Psoas muscle (tissue), 8 donors: ENCODE measurements at places on chromosomes 1 and 21. TPM values are rescaled to one million over a fixed set of nuclear protein-coding genes. Genes with fewer than 3 reads are reported as not detected.
A peak's percentile ranks its signal among the peaks of the same experiment; 100 is the strongest.

DNA sequence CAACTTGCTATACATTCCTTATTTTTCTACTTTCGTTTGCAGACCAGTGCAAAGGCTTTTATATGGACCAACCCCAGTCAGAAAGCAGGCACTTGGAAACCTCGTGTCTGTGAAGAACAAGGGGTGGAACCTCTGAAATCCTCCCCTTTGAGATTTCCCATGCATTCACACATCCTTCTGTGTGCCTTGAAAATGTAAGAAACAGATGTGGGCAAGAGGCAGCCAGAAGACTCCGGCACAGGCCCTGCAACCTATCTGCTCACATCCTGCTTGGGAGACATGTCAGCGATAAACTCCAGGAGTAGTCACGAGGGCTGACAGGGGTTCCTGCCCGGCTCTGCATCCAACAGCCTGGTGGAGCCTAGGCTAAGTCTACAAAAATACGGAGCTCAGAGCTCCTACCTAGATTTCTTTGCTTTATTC lies 42.5 kb downstream of the ETS2 start:
- no peak for DNase-seq

DNA sequence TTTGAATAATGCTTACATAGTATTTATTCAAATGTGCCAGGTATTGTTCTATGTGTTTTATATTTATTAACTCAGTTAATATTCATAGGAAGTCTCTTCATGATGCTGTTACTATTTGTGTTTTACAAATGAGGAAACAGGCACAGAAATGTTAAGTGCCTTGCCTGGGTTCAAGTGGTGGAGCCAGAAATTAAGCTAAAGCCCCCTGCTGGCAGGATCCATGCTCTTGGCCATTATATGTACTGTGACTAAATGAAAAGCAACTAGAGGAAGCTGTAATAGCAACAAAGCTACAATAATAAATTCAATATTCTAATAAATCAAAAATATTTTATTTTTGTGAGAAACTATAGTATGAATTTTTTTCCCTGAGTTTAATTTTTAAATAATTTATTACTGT lies 30.0 kb downstream of the IARS2 start:
- DNase-seq = no peak

DNA sequence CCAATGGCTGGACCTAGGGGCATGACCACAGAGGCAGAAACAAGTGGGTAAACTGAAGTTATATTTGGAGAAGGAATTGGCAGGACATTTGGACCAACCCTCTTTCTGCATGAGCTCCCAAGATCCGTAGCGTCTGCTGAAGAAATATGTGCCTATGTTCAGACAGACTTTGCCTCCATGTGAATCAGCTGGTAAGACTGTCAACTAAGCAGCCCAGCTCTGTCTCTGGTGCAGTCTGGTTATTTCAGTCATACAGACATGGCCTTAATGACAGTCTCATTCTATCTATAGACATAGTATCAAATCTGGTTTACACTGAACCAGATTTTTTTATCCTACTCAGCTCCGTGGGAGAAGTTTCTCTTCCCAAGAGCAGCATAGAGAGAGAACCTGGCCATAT lies 63.1 kb upstream of the PBX1 start:
- DNase-seq = no peak

DNA sequence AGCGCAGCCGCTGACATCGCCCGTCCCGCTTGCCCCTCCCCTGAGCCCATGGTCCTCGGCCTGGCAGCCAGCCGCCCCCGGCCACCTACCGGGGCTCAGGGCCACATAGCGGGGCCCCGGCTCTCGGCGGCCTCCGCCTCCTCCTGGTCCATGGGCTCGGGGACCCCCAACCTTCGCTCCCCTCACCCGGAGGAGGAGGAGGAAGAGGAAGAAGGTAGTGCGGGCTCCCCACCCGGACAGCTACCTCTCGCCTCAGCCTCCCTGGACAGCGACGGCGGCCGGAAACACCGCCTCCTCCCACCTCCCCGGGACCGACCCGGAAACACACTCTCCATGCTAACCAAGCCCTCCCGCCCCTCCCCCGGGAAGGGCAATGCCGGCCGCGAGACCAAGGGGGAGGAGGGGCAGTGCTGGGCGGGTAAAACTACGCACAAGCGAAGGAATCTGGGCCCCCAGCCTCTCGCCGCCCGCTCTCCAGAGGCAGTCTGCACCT lies at the start of gene KIAA0319L:
TSS of gene KIAA0319L (minus strand) at position 286 of the 493 bp plus-strand sequence. CDS start 2,912 bp downstream, outside the sequence.
- peak; percentile 91 for DNase-seq

Gene AMY1C
- not detected for polyA plus RNA-seq

Gene REN
- not detected for polyA plus RNA-seq

Gene S100A5
- not detected for polyA plus RNA-seq

DNA sequence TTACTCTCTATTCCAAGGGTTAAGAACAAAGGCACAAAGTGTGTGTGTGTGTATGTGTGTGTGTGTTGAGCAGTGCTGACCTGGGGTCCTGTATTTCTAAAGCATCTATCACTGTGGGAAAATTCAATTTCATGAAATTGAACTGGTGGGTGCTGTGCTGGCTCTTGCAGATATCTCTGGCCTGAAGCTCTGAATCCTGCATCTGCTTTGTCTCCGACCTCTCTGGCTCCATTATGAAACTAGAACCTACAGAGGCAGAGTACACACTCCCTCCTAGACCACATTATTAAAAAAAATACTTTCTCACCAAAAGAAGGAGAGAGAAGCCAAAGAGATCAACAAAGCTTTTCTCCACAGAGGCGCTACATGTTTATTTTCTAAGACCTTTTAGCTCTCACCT lies 88.4 kb upstream of the PDE4B start:
- no peak for DNase-seq

DNA sequence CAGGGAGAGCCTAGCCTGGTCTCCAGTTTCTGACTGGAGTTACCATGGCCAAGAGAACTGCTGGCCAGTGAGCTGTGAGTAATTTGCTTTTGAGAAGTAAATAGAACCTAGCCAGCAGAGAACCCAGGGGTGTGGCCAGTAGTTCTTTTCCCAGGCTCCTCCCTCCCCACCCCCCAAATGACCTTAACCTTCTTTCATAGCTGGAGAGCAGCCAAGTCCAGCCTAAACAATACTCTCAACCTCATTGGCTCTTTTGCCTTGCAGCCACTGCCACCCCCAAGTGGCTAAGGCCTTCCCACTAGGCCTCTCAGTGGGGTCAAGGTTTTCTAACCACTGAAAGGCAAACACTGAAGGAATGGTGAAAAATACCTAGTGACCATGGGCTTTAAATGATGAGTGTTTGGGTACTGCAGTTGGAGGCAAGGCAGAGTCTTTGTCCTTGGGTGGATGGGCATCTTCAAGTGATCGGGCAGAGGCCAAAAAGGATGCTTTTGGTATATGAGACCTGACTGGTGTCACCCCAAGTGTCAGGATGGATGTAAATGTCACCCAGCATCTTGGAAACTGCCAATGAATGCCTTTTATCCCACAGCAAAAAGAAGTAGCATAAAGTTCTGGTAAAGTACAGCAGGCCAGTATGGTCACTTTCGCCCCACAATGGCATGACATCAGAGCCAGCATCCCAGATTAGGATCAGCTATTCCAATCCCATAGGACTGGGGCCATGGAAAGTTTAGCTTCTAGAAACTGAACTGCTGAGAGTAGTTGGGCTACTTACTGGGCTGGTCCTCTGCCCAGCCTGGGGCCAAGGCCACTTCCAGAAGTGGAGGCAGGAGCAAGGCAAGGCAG lies 3.5 kb upstream of the PIGV start:
- DNase-seq = peak; percentile 67

Gene ACTL8
- polyA plus RNA-seq = not detected

- peak; percentile 74 for DNase-seq
Measured at GRCh38 chr1:109299558-109300343, 7.1 kb downstream of the MYBPHL start.

Gene LIN9
- polyA plus RNA-seq = 2.2 TPM

DNA sequence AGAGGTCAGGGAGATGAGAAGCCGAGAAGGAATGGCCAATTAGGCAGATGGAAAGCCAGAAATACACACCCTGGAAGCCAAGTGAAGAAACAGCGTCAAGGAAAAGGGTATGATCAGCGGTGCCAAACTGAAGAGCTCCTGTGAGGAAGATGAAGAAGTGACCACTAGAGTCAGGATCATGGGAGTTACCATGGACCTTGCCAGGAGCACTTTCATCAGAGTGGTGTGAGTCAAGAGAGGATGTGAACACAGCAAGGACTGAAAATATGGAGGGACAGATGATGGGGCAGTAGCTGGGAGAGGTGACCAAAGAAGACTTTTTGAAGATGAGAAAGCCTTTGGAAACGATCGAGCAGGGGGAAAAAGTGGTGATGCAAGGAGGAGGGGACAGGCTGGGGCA lies 50.4 kb downstream of the CD34 start:
- no peak for DNase-seq

- DNase-seq = no peak
Measured at GRCh38 chr1:20210736-20211460, 24.6 kb upstream of the PLA2G2C start.

DNA sequence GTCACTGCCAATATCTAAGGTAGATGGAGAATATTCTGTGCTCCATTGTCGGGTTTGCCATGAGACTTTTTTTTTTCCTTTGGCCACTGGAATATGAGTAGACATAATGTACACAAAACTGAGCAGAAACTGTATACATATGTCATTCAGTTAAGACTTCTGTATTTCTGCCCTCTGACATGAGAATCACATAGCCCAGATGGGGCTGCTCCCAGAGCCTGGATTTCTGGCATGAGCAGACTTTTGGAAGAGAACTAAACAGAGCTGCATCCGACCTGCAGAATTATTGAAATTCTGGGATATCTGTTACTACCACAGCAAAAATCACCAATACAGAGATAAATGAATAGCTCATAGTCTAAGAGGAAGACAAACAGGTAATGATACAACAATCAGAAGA lies 62.3 kb downstream of the DAB1 start:
- DNase-seq = no peak
